Gastroesophageal sphincter (tissue), 4 donors: ENCODE measurements at places on chromosomes 2 and 18.
A peak's percentile ranks its signal among the peaks of the same experiment; 100 is the strongest.

DNA sequence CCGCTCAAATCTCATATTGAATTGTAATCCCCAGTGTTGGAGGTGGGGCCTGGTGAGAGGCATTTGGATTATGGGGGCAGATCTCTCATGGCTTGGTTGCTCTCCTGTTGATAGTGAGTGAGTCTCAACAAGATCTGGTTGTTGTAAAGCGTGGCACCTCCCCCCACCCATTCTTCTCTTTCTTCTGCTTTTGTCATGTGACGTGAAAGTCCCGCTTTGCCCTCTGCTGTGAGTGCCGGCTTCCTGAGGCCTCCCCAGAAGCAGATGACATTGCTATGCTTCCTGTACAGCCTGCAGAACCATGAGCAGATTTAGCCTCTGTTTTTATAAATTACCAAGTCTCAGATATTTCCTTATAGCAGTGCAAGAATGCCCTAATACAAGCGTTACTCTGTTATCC lies 673.8 kb downstream of the ADCYAP1 start:
- no peak for ATAC-seq

DNA sequence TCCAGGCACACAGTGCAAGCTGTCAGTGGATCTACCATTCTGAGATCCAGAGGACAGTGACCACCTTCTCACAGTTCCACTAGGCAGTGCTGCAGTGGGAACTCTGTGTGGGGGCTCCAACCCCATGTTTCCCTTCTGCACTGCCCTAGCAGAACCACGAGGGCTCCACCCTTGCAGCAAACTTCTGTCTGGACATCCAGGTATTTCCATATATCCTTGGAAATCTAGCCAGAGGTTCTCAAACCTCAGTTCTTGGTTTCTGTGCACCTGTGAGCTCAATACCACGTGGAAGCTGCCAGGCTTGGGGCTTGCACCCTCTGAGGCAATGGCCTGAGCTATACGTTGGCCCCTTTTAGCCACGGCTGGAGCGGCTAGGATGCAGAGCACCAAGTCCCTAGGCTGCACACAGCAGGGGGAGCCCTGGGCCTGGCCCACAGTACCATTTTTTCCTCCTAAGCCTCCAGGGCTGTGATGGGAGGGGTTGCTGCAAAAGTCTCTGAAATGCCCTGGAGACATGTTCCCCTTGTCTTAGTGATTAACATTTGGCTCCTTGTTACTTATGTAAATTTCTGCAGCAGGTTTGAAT lies 77.5 kb downstream of the MAP4K3 start:
- ATAC-seq = no peak

DNA sequence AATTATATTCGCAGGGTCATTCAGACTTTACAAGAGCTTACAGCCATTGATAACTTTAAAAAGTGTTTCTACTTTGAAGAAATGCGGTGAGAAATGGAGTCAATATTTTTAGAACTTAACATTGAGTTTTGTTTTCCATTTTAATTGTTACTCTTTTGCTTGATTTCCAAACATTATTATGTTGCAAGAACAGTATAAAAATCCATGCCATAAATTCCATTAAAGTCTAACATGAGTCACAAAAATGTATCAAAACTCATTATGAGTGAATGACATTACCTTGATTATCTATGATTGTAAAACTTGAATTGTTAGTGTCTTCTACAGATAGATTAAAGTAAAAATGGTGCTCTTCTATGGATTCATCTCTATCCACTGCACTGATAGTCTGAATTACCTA lies 92.6 kb downstream of the CDH19 start:
- no peak for ATAC-seq

GRCh38 chr2:106332054-106332453 lies 136.2 kb downstream of the RGPD3 start:
- no peak for ATAC-seq

- no peak for ATAC-seq
Observed at GRCh38 chr2:238290715-238291549, 2.5 kb upstream of the PER2 start.

- peak; percentile 17 for ATAC-seq
Observed at GRCh38 chr2:39732482-39732881, 46.6 kb downstream of the THUMPD2 start.

- no peak for ATAC-seq
Observed at GRCh38 chr18:24190590-24190989, 51.7 kb downstream of the CABYR start.

GRCh38 chr2:225270861-225271260 lies 128.6 kb upstream of the NYAP2 start:
- no peak for ATAC-seq

- ATAC-seq = no peak
Observed at GRCh38 chr2:223050900-223051504, 988 bp upstream of the KCNE4 start.

GRCh38 chr2:230203110-230203676 lies 16.6 kb downstream of the SP110 start:
- ATAC-seq = no peak

- ATAC-seq = no peak
Observed at GRCh38 chr2:211744379-211744778, 794.2 kb downstream of the ERBB4 start.

DNA sequence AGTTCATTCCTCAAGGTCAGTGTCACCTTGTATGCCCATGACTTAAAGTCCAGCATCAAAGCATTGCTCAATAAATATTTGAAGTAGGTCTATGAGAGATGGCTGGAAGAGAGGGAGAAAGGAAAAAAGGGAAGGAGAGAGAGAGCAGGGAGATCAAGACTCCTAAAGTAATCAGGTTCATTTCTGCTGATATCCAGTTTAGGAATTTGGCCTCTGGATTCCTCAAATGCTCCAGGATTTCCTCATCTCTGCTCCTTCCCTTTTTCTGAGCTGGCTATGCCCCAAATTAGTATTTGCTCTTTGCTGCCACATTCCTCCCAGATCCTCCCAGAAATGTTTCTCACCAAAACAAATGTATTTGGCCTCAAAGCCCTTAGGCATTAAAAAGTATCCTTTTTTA lies 739.4 kb upstream of the CHAC2 start:
- ATAC-seq = no peak

DNA sequence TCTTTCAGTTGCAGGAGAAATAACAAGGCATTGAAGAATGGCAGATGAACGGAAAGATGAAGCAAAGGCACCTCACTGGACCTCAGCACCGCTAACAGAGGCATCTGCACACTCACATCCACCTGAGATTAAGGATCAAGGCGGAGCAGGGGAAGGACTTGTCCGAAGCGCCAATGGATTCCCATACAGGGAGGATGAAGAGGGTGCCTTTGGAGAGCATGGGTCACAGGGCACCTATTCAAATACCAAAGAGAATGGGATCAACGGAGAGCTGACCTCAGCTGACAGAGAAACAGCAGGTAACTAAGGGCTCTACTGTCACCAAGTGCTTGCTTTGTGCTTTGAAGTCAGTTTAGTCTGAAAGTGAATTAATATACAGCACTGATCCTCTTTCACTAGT lies 118.5 kb upstream of the UNC80 start:
- ATAC-seq = no peak

DNA sequence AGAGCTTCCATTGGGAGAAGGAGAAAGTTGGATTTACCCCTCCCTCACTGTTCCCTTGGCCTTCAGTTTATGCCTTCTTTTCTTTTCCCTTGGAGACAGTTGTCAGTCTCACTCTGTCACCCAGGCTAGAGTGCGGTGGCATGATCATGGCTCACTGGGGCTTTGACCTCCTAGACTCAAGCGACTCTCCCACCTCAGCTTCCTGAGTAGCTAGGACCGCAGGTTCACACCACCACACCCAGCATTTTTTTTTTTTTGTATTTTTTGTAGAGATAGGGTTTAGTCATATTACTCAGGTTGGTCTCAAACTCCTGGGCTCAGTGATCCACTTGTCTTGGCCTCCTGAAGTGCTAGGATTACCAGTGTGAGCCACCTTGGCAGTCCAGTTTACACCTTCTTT lies 49.9 kb downstream of the SLC9A4 start:
- no peak for ATAC-seq

DNA sequence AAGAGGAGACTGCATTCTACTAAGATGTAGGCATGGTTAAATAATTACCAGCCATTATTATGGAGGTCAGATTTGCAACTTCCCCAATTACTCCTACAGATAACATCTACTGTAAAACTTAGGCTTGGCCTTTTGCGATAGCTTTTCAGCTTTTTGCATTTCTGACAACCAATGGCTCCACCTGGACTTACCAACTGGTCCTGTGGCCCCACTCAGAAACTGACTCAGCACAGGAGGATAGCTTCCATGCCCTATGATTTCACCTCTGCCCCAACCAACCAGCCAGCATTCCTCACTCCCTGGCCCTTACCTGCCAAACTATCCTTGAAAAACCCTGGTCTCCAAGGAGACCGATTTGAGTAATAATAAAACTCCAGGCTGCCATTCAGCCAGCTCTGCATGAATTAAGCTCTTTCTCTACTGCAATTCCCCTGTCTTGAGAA lies 28.2 kb downstream of the TUBB6 start:
- no peak for ATAC-seq

DNA sequence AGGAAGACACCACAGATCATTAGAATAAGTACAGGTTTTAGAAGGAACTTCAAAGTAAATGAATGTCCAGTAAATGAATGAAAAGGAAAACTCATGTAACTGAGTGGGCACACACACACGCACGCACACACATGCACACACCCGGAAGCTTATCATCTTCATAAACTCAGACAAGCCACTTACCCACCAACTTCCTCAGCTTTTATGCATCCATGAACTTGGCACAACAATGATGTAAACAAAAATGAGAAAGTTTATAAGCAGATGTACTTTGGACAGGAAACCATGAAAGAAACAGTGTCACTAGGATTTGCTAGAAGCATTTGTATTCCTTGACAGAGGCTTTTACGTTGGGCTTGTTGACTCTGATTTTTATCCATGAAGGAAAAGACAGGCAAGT lies 23.2 kb downstream of the RNF152 start:
- no peak for ATAC-seq

- ATAC-seq = no peak
Observed at GRCh38 chr18:7957297-7957696, 390.2 kb downstream of the PTPRM start.

DNA sequence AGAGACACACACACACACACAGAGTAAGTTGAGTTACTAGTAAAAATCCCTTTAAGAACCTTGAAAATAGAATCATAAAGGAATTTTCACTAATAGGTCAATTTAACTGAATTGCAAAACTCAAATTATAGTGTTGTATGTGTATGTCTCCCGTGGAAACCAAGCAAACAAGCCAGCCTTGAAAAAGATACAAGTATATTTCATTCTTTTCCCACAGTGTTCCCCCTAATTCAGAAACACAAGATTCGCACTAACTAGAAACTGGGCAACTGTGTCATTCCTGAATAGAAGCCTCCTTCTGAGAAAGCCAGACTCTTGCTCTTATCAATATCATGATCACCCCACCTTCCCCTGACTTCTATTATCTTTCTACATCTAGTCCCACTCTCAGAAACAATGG lies 229.5 kb downstream of the PIEZO2 start:
- no peak for ATAC-seq

- no peak for ATAC-seq
Observed at GRCh38 chr2:10383960-10384734, 64.0 kb downstream of the ODC1 start.

- ATAC-seq = no peak
Observed at GRCh38 chr2:212891580-212891979, 259.8 kb downstream of the IKZF2 start.

GRCh38 chr18:49884959-49885358 lies 71.6 kb upstream of the ACAA2 start:
- no peak for ATAC-seq

GRCh38 chr18:73908323-73908722 lies 239.3 kb downstream of the FBXO15 start:
- ATAC-seq = no peak

- no peak for ATAC-seq
Observed at GRCh38 chr2:184654945-184655344, 56.6 kb downstream of the ZNF804A start.

DNA sequence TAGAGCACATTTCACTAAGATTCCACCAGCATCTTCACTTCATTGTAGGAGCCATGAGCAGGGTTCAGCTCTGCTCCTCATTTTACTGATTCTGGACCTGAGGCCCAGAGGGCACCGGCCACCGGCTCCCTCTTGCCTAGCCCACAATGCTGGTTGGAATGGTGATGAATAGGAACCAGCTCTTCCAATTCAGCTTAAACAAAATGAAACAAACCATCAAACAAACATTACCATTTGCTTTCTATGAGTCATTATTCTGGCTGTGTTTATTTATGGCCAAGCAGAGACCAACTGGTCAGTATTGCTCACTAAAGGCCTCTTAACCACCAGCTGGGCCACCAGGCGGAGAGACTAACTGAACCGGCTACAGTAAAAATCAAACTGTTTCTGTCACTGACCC lies 176.7 kb downstream of the MTX2 start:
- no peak for ATAC-seq

GRCh38 chr18:71398531-71398930 lies 1109.7 kb downstream of the SOCS6 start:
- ATAC-seq = no peak

DNA sequence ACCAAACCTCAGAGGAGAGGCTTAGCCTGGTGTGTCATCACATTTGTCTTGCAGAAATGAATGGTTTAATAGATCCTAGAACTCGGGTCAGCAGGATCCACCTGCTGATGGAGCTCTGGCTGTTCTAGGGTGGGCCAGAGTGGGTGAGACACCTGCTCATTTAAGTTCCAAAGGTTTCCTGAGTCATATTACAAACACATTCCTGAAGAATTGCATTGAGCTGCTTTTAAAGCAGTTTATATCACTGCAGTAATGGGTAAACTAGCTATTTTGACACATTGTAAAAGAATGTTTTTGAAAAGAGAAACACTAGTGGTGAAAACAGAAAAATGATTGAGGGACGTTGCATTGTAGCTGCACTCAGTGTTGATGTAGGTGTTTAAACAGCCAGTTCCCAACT lies 175.3 kb upstream of the TCF4 start:
- ATAC-seq = no peak

- no peak for ATAC-seq
Observed at GRCh38 chr2:121888189-121888557, 132.7 kb downstream of the TSN start.

DNA sequence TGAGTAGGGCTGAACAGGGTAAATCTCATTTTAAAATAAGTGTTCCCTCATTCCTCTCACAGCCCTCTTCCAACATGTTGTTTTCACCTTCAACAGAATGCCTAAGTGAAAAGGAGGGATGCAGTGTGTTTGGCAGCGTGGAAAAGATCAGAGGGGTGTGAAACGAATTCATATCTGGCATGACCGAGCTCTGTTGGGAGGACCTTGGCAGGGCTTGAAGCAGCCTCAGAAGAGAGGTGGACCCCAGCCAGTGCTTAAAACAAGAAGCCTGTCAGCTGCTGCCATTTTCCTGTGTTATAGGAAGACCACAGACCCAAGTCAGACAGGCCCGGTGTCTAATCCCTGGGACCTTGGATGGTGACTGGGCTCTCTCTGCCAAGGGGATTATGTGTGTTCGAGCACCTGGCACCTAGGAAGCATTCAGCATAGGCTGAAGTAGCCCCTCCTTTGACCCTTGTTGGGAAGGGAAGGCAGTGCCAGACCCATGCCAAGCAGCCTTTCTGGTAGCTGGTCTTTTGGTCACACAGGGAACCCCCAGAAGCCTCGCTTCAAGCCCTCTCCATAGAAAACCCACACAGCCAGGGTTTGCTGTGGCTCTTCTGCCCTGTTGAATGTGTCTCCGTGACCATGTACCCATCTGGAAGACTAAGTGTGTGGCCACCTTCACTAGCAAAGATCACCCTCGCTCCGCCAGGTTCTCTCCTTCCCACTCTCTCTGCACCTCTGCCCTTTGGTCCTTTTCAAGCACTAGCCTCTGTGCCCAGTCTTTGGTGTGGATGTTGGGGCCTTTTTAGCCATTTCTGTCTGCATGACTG lies 87.5 kb upstream of the ST3GAL5 start:
- ATAC-seq = no peak

- ATAC-seq = no peak
Observed at GRCh38 chr2:191679818-191680600, 2.1 kb downstream of the NABP1 start.
